Cerebellum (tissue), 4 donors: ENCODE measurements at places on chromosomes 1 and 21. TPM values are rescaled to one million over a fixed set of nuclear protein-coding genes. Genes with fewer than 3 reads are reported as not detected.

The IL20 gene
- total RNA-seq: not detected

The GNG4 gene
- 54.4 TPM for total RNA-seq

DNA sequence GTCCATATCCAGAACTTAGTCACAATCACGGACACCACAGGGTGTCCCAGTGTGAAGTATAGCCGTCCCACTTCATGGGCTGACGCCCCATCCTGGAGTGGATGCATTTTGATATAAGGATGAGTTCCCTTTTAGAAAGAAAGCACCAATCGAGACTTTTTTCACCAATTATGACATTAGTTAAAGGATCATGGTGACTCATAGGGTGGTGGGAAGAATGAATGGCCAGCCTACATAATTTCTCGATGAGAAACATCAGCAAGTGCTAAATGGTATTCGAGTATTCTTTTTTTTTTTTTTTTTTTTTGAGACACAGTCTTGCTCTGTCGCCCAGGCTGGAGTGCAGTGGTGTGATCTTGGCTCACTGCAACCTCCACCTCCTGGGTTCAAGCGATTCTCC is 38.5 kb upstream of the USP1 start:
- DNase-seq: no peak

The SH2D1B gene
- not detected for total RNA-seq

The TFF2 gene
- total RNA-seq: not detected

- no peak for DNase-seq
These were observed 40.6 kb downstream of the RGS2 start for GRCh38 chr1:192849442-192849841.

- DNase-seq: no peak
These were observed 149.0 kb upstream of the RAB4A start for GRCh38 chr1:229121845-229122436.

- DNase-seq: no peak
These were observed 263.2 kb upstream of the ZP4 start for GRCh38 chr1:238153939-238154338.

The LAPTM5 gene
- total RNA-seq: 7.8 TPM

The MYBPHL gene
- 0.27 TPM for total RNA-seq

DNA sequence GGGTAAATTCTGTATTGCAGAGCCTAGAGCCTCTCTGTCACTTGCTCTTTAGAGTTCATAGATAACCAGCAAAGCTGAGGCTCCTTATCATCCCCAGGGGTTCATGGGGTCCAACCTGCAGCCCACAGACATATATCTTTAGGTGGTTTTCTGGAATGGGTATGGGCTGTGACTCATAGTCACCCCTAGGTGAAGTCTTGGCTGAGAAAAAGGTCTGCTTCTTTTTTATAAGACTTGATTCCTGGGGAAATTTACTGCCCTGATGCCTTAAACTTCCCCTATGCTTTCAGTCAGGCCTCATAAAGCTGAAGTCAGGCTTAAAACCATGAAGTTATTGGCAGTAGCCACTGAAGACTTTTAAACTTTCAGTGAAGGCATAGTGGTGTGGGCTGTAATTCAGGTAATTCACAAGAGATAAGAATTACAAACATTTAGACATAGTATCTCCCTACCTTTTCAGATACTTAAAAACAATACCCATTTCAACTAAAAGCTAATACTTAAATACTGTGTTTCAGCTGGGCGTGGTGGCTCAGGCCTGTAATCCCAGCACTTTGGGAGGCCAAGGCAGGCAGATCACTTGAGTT is 46.8 kb downstream of the MACO1 start:
- no peak for DNase-seq

GRCh38 chr1:212178851-212179250 is 106.4 kb upstream of the PPP2R5A start:
- DNase-seq: no peak

GRCh38 chr1:46539972-46540371 is 11.5 kb downstream of the KNCN start:
- DNase-seq: no peak

- no peak for DNase-seq
These were observed 121.9 kb downstream of the ATG4C start for GRCh38 chr1:62905872-62906271.

- no peak for DNase-seq
These were observed 23.9 kb downstream of the WDR64 start for GRCh38 chr1:241675983-241676382.

DNA sequence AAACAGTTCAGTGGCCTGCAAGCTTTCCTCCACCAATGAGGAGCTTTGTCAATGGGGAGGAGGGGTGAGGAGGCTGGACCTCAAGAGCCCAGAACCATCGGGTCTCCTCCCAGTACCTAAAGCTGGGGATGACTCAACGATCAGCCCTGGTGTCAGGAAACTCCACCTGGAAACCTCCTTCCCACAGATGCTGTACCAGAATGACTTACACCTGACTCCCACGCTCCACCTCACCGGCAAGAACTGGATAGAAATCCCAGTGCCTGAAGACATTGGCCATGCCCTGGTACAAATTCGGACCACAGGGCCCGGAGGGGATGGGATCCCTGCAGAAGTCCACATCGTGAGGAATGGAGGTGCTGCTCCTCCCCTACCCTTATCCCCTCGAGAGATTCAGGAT is 11.4 kb downstream of the TMEM81 start:
- no peak for DNase-seq

DNA sequence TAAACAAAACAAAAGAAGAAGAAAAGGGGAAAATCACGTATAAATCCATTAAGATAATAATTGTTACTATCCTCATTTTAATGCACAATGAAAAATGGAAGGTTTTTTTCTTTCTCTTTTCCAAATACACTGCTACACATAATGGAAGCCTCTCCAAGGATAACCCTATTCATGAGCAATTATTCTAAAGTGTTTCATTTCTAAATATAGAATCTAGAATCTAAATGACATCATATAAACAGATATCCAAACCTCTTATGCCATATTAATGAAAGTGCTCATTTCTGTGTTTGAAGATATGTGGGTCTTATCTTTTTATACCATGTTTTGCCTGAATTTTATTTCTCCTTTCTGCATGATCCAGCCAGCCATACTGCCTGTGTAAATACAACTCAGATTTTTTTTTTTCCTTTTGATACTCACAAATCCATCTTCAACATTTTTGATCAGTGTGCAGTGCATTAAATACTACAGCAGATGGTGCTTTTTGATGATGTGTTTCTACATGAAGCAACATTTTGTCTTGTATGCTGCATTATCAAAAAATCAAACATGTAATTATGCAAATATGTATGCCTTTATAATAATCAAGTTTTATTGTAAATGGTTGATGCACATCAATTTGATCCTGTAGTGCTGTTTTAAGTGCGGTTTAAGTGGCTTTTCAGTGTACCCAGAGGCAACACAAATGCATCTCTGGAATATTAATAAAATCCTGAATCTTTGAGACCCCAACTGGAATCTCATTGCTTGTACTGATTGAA is 625.6 kb upstream of the PTBP2 start:
- DNase-seq: no peak

DNA sequence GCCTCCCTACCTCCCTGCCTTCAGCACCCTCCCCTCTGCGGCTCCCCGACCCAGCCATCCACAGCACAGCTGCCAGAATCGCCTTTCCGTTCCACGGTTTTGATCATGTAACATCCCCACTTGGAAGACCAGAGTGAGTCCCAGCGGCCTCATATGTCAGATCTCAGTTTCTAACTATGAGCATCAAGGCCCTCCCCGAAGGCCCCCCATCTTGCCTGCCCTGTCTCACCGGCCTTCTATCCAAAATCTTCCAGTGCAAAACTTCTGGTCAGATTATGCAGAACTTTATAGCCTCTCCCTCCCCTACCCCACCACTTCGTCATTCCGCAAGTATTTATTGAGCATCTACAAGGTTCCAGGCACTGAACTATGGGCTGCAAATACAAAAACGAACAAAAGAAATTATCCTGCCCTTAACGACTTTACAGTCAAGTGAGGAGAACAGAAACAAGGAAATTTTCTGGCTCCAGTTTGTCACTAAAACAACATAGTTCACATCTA is 20.3 kb upstream of the LMX1A start:
- DNase-seq: no peak

GRCh38 chr1:109547463-109548320 is 723 bp upstream of the GNAI3 start:
- no peak for DNase-seq

The PINK1 gene
- total RNA-seq: 43.5 TPM

GRCh38 chr1:23530747-23531561 is at the start of gene E2F2:
Gene E2F2, minus strand, starts transcription at chr1:23531233. Its CDS starts 440 bp downstream, at chr1:23530793.
- DNase-seq: peak; percentile 95

The BRINP2 gene
- 12.5 TPM for total RNA-seq
